ENCODE measurements at places on chromosomes 6 and 20. TPM values are rescaled to one million over a fixed set of nuclear protein-coding genes. Genes with fewer than 3 reads are reported as not detected.

Gene PROKR2
- total RNA-seq = not detected

Gene PTGIS
- 209 TPM for total RNA-seq

Gene NHSL1
- total RNA-seq = 3.5 TPM

Gene ARMH2
- not detected for total RNA-seq

Gene ZNF165
- 0.30 TPM for total RNA-seq

Gene PLEKHG1
- 4.5 TPM for total RNA-seq

Gene SMOC2
- total RNA-seq = not detected

Gene KCNQ5
- 0.82 TPM for total RNA-seq

Gene PRSS35
- total RNA-seq = 1.9 TPM

Gene PDYN
- not detected for total RNA-seq

Gene RAMACL
- 1.1 TPM for total RNA-seq

Gene BPIFB1
- not detected for total RNA-seq

Gene APOBEC2
- not detected for total RNA-seq

Gene SNX9
- 41.1 TPM for total RNA-seq

Gene C6orf118
- not detected for total RNA-seq

Gene APCDD1L
- 26.5 TPM for total RNA-seq

Gene SLC13A3
- 1.3 TPM for total RNA-seq

Gene B3GALT4
- 5.0 TPM for total RNA-seq

Gene SLA2
- not detected for total RNA-seq

Gene NOTCH4
- 0.82 TPM for total RNA-seq

Gene THEMIS
- not detected for total RNA-seq

Gene SYNDIG1
- total RNA-seq = 4.9 TPM

Gene CALHM5
- total RNA-seq = 10.1 TPM

Gene ADAM33
- 48.6 TPM for total RNA-seq

Gene VTA1
- 30.9 TPM for total RNA-seq

Gene IL17F
- not detected for total RNA-seq

Gene TGM3
- not detected for total RNA-seq

Gene EMILIN3
- not detected for total RNA-seq

Gene SUMO4
- 0.70 TPM for total RNA-seq

Gene RNF182
- not detected for total RNA-seq

Gene LY6G6C
- not detected for total RNA-seq

Gene PPARD
- total RNA-seq = 10.0 TPM

Gene KCNK17
- total RNA-seq = not detected

Gene HLA-DPA1
- 9.7 TPM for total RNA-seq

Gene PRKN
- total RNA-seq = 3.9 TPM

Gene CPXM1
- total RNA-seq = 32.2 TPM

Gene EYS
- total RNA-seq = under 0.01 TPM

Gene PSORS1C1
- total RNA-seq = 1.2 TPM

Gene TRIM15
- total RNA-seq = not detected

Gene BHLHE23
- total RNA-seq = not detected

Gene RAB44
- not detected for total RNA-seq
